Kidney epithelial cell (primary cell): ENCODE measurements at places on chromosomes 11 and 22.

- no peak for DNase-seq
Observed at GRCh38 chr11:131893988-131894387, 523.6 kb downstream of the NTM start.

- DNase-seq = no peak
Observed at GRCh38 chr11:23490557-23491235, 630.4 kb upstream of the CCDC179 start.

- DNase-seq = no peak
Observed at GRCh38 chr11:96237766-96238266, 105.2 kb downstream of the MAML2 start.

- no peak for DNase-seq
Observed at GRCh38 chr11:115990004-115990447, 485.8 kb upstream of the CADM1 start.

GRCh38 chr11:1771700-1772099 is 8.0 kb upstream of the CTSD start:
- no peak for DNase-seq

- peak; percentile 25 for DNase-seq
Observed at GRCh38 chr22:19478901-19479354, at the start of gene UFD1. Gene UFD1 (minus strand): TSS chr22:19479193. CDS start chr22:19479085, 108 bp downstream.

DNA sequence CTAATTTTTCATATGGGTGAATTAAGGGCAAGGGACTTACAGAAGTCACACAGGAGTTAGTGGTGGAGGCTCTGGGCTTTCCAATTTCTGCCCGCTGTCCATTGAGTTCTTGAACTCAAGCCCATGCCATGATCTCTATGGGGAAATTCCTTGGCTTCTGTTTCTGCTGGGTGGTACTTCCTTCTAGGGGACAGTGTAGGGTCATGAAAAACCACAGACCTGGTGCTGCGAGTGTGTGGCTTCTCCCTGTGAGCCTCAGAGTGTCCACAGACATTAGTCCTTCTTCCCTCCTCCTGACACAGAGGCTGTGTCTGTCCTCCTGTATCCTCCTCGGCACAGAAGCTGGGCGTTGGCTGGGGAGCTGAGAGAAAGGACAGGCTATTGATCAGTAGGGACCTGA is 6.3 kb upstream of the SEZ6L start:
- DNase-seq = no peak

DNA sequence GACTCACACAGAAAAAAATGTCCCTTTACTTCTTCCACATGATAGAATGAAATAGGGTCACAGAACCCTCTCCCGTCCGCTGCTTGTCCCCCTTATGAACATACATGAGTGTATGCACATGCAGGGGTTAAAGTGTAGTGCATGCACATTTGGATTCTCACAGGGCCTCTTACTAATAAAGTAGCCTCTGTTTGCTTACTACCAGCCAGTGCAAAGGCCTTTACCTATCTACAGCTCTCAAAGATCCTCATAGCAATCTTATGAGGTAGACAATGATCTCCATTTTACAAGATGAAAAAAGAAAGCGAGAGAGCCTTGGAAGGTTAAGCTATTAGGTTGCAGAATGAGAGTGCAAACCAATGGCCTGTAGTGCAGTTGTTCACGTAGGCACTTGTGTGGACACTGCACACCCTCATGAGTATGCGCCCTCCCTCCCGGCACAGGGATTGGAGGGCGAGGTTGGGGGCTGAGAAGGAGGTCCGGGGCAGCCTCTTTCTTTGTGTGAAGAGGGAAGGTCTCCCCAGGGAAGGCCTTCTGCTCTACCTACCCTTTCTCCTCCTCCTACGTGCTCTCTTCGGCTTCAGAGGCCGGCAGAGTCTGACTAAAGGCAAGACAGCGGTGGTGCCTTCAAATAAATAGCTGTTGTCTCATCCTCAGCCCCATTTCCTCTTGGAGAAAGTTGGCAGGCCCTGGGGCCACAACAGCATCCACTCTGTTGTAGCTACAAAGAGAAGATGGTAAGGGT is 91.3 kb downstream of the CEP164 start:
- DNase-seq = no peak

DNA sequence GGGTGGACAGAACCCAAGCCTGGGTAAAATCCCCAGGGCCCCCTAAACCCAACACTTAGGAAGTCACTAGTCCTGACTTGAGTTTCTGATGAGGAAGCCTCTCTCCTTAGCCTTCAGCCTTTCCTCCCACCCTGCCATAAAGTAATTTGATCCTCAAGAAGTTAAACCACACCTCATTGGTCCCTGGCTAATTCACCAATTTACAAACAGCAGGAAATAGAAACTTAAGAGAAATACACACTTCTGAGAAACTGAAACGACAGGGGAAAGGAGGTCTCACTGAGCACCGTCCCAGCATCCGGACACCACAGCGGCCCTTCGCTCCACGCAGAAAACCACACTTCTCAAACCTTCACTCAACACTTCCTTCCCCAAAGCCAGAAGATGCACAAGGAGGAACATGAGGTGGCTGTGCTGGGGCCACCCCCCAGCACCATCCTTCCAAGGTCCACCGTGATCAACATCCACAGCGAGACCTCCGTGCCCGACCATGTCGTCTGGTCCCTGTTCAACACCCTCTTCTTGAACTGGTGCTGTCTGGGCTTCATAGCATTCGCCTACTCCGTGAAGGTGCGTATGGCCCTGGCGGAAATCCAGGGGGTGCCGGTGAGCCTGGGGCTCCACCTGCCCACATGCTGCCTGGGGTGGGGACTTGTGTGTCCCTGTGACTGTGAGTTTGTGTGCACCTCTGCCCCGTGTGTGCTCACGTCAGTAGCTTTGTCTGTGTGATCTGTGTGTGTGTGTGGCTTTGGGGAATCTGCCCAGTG is at the start of gene IFITM1:
TSS of gene IFITM1 (plus strand) at position 254 of the 767 bp plus-strand sequence. CDS start at position 385, 131 bp downstream.
- DNase-seq = peak; percentile 57

DNA sequence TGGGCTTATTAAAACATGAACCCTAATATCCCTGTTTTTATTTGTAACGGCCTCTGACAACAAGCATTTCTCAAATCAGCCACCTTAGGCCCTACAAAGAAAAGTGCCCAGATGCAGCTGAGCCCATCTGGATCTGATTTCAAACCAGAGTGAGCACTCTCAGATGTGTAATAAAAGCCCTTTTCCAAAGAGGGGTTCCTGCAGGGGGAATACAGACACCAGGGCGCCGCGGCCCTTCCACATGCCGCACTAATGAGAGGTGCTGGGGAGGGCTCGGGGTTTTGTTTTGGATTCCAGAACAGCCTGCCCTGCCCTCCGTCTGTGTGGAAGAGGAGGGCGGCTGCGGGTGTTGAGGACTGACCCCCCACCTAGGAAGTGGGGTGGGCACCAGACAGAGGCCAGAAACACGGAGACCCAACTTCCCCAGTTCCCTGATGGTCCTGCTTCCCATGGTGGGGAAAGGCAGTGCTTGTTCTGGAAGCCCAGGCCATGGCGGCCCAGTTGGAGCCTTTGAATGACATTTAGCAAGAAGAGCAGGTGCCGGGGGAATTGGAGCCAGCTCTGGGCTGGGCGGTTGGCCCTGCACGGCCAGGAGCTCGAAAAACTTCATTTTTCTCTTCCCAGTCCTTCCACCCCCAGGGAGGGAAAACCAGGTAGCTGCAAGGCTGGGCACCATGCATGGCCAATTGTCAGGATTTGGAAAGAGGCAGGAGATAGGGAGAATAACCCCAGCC is 63.7 kb downstream of the MACROD1 start:
- no peak for DNase-seq
